ENCODE measurements at places on chromosomes 3 and 15.

- no peak for DNase-seq
Measured at GRCh38 chr3:127848131-127849129, 26.1 kb upstream of the MGLL start.

DNA sequence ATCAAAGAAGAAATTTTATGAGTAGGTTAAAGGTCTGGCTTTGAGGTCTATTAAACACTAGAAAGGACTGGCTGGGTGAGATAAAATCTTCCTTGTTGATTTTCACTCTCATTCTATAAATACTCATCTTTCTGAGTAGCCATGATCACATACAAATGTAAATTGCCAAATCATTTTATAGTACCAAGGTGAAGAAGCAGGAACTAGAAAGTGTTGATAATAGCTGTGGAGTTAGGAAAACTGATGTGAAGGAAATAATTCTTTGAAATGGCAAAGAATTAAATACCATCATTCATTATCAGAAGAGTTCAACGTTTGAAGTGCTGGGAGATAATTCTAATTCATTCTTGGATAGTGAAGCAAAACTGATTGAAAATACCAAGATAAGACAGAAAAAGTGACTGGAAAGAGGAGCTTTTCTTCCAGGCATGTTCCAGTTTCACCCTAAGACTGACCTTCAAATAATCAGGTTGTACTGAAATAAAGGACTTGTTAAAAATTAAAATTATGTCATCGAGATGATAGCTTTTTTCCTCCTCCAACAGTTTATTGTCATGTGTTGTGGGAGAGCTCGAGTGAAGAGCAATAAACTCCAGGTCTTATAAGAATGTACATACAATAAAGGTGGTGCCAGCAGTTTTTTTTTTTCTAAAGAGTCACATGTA, 17.4 kb downstream of the THBS1 start:
- no peak for DNase-seq

DNA sequence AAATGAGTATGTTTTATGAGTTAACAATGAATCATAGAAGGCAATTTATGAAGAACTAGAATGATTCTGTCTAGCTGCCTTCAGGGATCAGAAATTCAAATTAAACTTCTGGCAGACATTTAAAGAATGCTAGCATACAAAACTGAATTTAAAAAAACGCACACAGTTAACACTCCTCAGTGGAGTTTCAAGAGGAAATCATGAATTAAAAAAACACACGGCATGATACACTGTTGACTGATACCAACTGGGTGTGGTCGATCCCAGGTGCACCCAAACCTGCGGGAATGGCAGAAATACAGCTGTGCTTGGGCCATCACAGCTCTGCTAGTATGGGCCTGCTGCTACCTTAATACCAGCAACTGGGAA, 526.0 kb downstream of the FOXP1 start:
- DNase-seq = no peak

DNA sequence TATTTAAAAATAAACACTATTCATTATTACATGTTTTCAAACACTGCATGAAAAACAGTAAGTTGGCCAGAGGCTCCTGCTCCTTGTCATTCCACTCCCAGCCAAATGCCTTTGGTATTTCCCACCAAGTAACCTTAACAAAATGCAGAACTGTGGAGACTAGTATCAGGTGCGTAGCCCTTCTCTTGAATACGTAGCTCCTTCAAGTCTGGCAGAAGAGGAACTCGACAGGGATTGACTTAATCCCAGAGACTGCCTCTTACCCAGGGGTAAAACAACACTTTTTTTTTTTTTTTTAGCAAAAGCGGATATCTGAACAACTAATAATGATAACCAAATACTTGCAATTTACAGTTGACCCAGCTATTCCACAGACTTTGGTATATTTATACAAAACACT, 738 bp downstream of the COMMD2 start:
- DNase-seq = no peak

- DNase-seq = no peak
Measured at GRCh38 chr15:90845201-90845949, 23.0 kb upstream of the FURIN start.

GRCh38 chr3:182325213-182325950, 467.9 kb upstream of the ATP11B start:
- no peak for DNase-seq

DNA sequence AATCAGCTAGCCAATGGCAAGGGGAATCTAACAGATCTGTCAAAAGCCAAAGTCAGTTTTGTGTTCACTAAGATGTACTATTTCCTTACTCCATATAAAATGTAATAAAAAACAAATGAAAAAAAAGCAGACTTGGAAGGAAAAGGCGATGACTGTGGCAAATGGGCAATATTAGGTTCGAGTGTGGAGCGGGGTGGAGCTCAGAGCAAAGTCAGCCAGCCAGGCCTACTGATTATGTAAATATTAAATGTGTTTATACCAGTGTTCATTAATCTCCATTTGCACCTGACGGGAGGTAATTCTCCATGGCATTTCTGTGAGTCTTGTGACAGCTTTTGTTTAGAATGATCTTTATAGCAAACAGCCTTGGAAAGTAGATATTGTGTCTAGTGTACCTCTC, 96.2 kb upstream of the KCNMB2 start:
- DNase-seq = no peak

DNA sequence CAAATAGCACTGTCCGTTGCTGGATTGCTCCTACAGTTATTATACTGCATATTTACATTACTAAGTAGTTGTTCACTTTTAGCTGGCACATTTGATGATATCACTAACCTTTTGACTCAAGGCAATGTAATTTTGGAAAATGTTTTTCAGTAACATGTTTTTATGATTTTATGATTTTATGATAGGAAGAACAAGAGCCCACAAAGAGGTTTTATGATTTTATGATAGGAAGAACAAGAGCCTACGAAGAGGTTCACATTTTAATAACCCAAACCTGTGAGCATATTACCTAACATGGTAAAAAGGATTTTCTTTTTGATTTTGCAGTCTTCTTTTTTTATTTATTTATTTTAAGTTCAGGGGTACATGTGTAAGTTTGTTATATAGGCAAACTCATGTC, 172.3 kb upstream of the TPM1 start:
- DNase-seq = no peak

DNA sequence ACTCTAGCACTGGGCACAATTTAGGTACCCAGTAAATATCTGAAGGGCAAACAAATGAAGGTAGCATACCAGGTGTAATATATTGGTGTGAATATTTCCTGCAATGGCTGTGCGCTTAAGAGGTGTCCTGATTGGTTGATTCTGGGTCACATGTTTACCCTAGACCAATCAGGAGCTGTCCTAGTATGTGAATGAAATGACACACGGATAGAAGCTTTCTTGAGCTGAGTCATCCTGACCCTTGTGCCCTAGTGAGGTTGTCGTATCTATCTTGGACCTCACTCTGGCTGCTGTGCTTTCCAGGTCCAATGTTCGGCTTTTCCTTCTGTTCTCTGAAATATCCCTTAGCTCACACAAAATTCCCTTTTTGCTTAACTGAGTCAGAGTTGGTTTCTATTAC, 58.1 kb upstream of the FOXP1 start:
- no peak for DNase-seq

- DNase-seq = no peak
Measured at GRCh38 chr3:61239871-61240270, 11.4 kb downstream of the FHIT start.

- DNase-seq = no peak
Measured at GRCh38 chr3:68103811-68104210, 449.4 kb upstream of the SUCLG2 start.

DNA sequence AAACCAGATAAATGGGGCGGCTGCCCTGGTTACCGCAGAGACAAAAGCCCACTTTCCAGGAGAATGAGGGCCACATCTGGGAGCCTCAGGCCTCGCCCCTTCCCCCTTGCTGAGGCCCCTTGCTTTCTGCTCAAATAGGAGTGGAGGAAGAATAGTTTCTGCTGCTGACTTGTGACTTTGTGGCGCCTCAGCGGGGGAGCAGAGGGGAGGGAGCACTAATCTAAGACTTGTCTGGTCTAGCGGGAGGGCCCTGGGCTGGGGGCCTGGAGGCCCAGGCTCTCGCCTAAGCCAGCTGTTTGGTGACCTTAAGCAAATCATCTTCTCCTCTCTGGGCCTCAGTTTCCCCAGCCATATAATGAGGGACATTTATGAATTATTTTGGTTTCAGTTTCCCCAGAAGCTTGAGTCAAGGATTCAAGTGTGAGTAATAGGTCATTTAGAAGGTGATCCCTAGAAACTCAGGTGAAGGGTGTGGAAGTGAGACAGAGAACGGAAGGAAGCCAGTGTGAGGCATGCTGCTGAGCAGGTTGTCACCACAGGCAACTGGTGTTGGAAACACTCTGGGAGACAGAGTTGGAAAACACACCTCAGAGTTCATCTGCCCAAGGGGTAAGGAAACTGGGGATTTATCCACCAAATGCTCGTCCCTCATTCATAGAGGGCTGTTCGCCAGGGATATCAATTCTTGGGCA, 25.9 kb upstream of the SMAD3 start:
- DNase-seq = no peak

GRCh38 chr15:88166082-88166993, 90.2 kb downstream of the NTRK3 start:
- DNase-seq = no peak

- no peak for DNase-seq
Measured at GRCh38 chr3:45553469-45553974, 41.0 kb upstream of the LIMD1 start.

DNA sequence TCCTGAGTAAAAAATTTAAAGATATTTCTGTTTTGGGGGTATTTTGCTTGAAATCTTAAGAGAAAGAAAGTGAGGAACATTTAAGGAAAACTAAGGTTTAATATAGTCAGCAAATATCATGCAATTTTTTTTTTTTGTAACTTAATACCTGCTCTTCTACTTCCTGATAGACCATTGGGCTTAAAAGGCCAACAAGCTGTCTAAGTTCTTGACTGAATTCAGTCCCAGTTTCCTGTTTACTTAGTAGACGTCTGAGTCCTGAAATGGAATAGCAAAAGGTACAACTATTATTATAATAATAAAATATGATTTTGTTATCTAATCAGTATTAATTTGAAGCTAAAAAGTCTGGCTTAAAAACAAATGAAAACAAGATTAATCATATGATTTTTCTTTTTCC, 37.9 kb downstream of the IQCB1 start:
- no peak for DNase-seq

- DNase-seq = no peak
Measured at GRCh38 chr3:107218864-107219269, 158.4 kb upstream of the CCDC54 start.

DNA sequence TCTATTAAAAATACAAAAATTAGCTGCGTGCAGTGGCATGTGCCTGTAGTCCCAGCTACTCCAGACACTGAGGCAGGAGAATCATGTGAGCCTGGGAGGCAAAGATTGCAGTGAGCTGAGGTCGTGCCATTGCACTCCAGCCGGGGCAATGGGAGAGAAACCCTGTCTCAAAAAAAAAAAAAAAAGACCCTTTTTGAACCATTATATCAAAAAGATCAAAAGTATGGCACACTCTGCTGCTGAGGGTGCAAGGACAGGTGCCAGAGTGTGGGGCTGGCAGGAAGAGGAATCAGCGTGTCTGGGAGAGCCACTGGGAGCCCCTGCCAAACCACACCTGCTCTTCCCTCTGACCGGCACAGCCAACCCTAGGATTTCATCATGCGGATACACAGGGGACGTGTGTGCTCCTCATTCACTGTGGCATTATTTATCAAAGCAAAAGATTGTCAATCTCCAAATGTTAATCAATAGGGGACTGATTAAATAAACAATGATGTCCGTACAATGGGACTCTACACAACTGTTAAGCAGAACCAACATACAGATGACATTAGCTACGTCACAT, 147.3 kb upstream of the TLE3 start:
- no peak for DNase-seq

DNA sequence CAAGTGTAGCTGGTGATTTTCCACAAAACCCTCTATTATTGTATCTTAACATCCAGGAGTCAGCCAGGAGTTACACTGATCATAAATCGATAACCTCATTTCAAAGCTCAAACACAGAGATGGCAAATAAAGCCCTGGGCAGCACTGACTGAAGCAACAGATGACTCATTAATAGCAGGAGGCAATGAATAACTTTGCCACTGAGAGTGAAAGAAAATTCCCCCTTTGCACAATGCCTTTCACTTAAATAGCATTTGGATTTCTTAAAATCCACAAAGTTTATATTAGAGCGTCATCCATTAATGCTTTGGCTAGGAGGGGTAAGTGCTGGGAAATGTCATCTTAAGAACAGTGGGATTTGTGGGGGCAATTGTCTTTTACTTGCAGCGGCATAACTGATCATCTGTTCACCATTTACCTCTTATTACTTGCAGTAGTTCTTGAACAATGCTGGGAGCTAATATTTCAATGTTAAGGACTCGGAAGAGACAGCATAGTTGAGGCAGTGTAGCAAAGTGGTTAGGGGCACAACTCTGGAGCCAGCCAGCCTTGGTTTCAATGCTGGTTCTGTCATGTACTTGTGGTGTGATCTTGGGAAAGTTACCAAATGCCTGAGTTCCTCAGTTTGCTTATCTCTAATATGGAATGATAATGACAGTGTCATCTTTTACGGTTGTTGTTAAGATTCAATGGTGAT, 630.4 kb upstream of the TBL1XR1 start:
- no peak for DNase-seq

Measured in stimulated activated CD8-positive, alpha-beta memory T cell treated with anti-CD3 and anti-CD28 coated beads, Interleukin-4, amount 100 ng/mL, for 4 hours (primary cell).